Esophagus squamous epithelium (tissue), 5 donors: ENCODE measurements at places on chromosomes 2 and 18. TPM values are rescaled to one million over a fixed set of nuclear protein-coding genes. Genes with fewer than 3 reads are reported as not detected.

- no peaks in the 10 kb centered on the region for H3K36me3 ChIP-seq
- H3K27ac ChIP-seq = peak overlapping the region; percentile 53
- DNase-seq = no peak
- no peaks in the 10 kb centered on the region for H3K27me3 ChIP-seq
- H3K4me1 ChIP-seq = peaks cover 7% of the 10 kb centered on the region
- no peak overlapping the region for H3K4me3 ChIP-seq
Measured at GRCh38 chr2:237278568-237278967, 135.4 kb downstream of the COL6A3 start.

DNA sequence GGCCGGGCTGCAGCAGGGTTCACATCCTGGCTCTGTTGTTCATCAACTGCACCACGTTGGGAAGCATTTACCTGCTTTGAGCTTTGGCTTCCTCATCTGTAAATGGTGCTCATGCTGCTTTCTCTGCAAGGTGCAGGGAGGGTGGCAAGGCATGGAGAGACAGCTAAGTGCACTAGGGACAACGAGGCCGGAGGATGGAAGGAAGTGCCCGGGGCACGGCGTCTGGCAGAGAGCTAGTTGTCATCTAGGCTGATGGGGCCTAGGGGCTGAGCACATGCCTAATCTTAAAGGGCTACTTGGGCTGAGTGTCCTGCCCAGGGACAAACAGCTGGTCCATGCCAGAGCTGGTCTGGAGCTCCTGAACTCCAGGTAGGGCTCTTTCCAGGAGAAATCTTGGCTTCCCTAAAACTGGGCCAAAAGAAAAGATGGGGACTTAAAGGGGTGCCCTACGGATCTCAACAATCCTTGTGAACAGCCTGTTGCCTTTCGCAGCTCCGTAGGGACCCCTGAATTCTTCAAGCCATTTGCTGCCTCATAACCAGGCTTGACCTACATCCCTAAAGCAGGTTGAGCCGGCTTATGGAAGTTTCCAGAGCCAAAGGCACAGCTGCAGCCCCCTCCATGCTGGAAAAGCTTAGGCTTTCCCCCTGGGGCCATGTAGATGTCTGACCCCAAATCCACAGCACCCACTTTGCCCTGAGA, 130.8 kb downstream of the SMAD7 start:
- no peaks in the 10 kb centered on the region for H3K4me1 ChIP-seq
- peaks cover 49% of the 10 kb centered on the region for H3K36me3 ChIP-seq
- no peaks in the 10 kb centered on the region for H3K27me3 ChIP-seq
- no peak for DNase-seq

SNRNP27 gene
- total RNA-seq = 42.9 TPM

EFHD1 gene
- 0.30 TPM for total RNA-seq

IL36B gene
- total RNA-seq = not detected
